Retinal pigment epithelial cell (primary cell): ENCODE measurements at places on chromosomes 11 and 22.

DNA sequence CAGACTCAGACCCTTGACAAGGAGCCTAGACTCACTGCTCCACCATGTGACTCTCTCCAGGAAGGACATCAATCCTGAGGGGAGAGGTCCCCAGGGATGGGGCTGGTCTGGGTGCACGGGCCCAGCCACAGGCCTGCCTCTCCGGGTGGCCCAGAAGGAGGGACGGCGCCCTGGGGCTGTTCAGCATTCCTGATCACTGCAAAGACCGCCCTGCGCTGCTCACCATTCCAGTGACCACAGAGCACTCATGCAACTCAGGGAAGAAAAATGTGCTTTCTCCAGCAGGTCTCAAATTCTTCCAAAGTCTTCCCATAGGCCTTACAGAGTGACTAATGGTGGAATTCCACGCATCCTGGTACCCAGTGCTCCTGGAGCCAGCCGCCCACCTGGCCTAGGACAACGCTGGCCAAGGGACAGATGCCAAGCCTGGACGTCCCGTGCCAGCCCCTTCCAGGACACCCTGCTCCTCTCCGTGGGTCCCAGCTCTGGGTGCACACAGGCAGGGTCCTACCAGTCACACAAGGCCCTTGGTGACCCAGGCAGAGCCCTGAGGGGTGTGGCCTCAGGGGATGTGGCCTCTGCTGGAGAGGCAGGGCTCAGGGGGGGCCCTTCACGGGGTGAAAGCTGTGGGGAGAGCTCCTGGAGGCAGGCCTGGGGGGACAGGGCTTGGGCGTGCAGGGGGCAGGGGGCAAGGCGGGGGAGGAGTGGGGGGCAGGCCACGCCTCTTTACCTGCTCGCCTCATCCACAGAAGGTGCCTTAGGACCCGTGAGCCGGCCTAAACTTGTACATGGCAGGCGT lies 178.8 kb downstream of the IGLL1 start:
- peak; percentile 67 for DNase-seq

DNA sequence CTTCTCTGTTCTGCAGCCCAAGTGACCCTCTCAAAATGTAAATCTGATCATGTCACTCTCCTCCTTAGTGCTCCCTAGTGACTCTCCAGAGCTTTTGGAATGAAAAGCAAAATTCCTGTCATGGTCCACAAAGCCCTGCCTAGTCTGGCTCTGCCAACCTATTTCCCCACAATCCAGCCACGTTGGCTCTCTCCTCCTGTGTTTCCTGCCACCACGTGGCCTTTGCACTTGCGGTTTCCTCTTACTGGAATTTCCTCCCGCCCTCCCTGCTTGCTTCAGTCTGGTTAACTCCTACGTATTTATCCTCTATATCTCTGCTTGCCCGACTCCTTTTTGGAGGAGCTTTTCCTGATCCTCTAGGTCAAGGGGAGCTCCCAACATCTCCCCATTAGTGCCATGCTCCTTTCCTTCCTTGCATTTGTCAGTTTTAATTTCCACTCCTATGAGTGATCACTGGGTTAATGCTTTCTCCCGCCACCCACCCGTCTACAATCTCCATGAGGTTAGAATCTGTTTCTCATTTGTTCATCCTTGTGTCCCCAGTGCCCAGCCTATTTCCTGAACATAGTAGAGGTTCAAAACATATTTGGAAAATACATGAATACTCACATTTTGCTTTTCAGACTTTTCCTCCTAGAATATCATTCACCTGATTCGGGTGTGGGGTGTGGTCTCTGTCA lies 11.5 kb downstream of the NNMT start:
- peak; percentile 19 for DNase-seq

DNA sequence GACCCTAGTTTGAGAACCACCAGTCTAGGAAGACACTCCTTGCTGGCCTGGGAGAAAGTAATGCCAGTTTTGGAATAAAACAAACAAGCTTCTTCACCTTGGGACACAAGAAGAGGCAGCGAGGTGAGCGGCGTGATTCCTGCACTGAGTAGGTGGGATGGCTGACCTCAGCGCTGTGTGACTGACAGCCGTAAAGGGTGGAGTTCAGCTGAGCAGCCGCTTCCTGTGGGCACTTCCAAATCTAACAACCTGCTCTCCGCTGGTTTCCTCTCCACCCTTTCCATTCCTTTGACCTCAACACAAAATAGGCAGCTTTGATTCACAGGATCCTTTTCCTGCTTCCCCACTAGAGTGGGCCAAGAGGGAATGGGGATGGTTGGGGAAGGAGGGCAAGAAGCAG lies 45.8 kb downstream of the PC start:
- DNase-seq: no peak

- DNase-seq: peak; percentile 56
Observed at GRCh38 chr22:41028841-41029240, 63.6 kb upstream of the EP300 start.

- no peak for DNase-seq
Observed at GRCh38 chr22:43975041-43975440, 19.8 kb downstream of the SAMM50 start.

- peak; percentile 88 for DNase-seq
Observed at GRCh38 chr11:122101625-122102291, 14.3 kb downstream of the BLID start.

- DNase-seq: no peak
Observed at GRCh38 chr22:48889887-48890692, 937.6 kb downstream of the BRD1 start.

DNA sequence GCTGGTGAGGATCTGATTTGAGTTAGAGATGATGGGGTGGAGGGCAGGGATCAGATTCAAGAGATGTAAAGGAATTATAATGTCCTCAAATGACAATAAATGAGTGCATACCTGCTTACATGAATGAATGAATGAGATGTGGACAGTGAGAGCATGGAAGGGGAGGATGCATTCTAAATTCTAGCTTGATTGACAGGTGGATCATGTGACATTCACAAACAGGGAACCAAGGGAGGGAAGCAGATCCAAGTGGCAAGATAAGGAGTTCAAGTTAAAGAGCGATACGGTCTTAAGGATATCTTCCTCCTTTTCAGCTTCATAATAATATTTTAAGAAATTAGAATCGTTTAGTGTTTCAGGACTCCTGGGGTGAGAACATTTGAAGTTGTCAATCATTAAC lies 170.5 kb upstream of the TBCEL start:
- no peak for DNase-seq

DNA sequence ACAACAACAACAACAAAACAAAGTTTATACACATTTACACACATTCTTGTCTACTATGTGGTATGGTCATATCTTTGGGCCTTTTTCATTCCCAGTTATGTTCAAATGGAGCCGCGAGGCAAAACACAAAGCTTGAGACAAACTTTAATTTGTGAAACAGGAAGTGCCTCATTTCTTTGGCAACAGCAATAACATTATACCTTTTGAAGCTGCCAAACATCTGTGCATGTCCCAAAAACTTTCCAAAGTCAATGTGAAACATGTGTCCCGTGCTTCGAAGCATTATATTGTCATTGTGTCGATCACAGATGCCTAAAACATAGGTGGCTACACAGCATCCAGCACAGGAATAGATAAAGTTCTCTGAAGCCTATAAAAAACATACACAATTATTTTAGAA lies 25.0 kb upstream of the RPS13 start:
- DNase-seq: no peak

DNA sequence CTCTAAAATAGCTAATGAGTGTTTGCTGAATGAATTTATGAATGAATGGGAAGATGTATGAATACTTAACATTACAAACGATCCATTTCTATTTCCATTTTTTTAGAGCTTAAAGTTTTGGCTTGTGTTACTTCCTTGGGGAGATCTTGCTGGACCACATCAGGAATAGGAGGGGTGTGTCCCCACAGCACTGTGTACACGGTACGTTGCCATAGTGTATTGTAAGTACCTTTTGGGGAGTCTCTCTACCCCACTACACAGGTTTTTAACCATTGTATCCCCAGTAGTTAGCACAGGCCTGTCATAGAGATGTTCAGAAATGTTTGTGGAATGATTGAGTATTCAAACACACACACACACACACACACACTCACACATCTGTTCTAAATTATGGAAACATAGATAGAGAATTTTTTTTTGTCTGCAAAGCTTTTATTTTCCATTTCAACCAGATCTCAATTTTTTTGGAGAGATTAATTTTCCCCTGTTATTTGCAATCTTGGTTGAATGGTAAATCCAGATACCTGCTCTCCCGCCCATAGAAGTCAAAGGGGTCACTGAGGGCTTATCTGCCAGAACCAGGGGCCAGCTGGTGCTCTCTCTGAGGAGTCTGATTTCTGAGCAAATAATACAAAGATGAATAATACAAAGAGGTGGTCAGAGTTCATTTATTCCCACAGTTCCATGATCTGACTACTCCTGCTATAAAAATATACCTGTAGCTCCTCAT lies 471.0 kb downstream of the INSC start:
- DNase-seq: no peak

- DNase-seq: no peak
Observed at GRCh38 chr11:5123802-5124521, 14.2 kb downstream of the OR52A5 start.

- DNase-seq: no peak
Observed at GRCh38 chr11:64060263-64060860, 24.6 kb downstream of the FLRT1 start.

GRCh38 chr22:38964989-38965388 lies 7.6 kb downstream of the APOBEC3A start:
- no peak for DNase-seq

GRCh38 chr11:531919-532526 lies 3.4 kb downstream of the HRAS start:
- DNase-seq: no peak

DNA sequence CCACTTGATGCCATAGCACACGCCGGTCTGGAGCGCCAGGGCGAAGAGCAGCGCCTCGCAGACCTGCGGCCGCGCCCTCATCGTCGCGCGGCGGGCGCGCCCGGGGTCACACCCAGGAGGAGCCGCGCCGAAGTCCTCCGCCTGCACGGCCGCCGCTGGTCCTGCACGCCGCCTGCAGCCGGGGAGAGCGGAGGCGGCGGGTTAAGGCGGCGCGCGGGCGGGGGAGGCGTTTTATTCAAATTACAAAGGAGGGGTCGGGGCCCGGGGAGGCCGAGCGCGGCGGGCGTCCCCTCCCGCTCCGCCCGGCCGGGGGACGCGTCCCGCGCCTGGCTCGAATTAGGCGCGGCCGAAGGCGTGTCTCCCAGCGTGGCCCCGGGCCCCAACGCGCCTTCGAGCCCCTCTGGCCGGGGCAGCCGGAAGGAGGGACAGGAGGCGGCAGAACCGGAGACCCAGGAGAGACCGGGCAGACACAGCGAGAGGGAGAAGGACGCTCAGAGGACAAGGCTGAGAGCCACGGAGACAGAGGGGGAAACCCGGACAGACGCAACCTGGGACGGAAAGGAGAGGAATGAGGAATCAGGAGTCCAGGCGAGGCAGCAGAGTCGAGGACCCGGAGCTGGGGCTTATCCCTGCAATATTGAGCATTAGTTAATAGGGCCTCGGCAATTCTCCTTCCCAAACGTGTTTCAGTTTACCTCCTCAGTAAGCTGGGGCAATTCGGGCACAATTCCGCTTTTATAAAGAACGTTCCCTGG lies at the start of gene WNT11:
Gene WNT11 (minus strand): TSS at position 176 of the 755 bp plus-strand sequence. CDS start 95 bp downstream, at position 81.
- no peak for DNase-seq

DNA sequence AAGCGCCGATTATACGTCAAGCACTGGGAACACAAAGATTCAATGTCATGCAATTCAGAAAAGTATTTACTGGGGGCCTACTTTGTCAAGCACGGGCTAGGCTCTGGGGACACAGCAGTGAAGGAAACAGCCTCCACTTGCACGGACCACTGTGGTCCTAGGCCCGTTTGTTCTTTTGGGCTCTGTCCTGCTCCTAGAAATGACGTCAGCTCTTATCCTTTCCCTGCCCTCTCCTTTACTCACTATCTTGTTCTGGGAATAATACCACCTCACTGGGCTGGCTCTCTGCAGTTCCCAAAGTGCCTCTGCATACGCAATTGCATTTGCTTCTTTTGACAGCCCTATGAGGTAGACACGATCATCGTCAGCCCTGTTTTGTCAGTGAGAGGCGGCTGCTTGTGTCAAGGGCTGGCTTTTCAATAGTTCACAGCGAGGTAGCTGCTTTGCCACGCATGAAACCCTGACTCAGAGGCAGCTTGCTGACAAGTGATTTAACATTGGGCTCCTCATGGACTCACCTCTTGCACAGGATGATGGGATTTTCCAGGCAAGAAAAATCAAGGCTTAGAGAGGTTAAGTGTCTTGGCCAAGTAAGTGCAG lies 22.9 kb upstream of the IGSF22 start:
- no peak for DNase-seq

- no peak for DNase-seq
Observed at GRCh38 chr11:14373941-14374646, 15.1 kb upstream of the RRAS2 start.

- DNase-seq: no peak
Observed at GRCh38 chr22:48821727-48822126, 1005.9 kb downstream of the BRD1 start.

GRCh38 chr11:31690041-31690440 lies 121.1 kb downstream of the PAX6 start:
- DNase-seq: no peak

DNA sequence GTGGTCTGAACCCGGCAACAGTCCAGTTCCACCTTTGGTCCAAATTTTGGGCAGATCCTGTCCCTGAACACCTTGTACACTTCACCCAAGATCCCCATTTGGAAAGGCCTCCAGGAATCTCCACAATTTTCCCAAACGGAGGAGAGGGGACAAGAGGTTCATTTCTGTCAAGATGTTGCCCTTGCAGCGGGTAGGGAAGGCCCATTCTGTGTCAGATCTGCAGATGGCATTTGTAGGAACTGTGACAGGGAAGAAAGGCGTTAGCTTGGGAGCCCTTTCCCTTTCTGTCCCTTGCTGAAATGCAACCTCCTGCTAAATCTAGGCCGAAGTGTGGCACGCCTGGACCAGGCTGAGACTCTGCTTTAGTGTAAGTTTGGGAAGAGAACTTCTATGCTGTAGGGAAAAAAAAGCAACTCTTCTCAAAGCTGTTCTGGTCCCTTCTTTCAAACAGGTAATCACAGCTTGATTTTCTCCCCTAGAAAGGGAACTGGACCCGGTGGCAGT lies 86.0 kb downstream of the SCN3B start:
- no peak for DNase-seq

DNA sequence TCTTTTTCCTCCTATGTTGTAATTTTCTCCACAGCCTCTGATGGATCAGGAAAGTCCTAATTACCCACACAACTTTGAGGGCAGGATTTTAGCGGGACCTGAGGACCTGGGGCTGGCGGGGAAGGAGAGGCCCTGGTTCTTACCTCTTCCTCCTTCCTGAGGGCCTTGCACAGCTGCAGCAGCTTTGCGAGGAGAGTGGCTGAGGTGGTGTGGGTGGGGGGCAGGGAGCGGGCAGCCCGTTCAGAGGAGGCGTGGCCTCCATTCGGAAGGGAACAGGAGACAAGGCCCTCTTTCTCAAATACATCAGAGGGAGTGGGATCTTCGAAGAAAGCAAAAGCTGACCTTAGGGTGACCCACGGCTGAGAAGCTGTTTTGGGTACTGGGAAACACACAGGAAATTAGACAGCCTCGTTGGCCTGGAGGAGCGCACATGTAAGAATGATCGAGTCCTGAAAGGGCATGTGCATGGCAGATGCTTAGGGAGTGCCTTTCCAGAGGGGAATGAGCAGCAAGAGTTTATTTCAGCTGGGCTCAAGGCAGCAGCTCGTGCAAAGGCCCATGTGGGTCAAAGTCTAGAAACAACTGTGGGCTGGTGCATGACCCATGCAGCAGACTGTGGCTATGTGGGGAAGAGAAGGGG lies 76.6 kb upstream of the NARS2 start:
- no peak for DNase-seq
